Activated T-cell treated with anti-CD3 and anti-CD28 coated beads, Interleukin-2, amount 50 U/mL, for 72 hours (primary cell): ENCODE measurements at places on chromosomes 7 and 10. TPM values are rescaled to one million over a fixed set of nuclear protein-coding genes. Genes with fewer than 3 reads are reported as not detected.

GRCh38 chr10:15253951-15254807 lies 85.7 kb upstream of the NMT2 start:
- H3K4me1 ChIP-seq, result peaks cover 24% of the 10 kb centered on the region
- H3K27ac ChIP-seq, result peak overlapping the region; percentile 87
- DNase-seq, result no peak
- H3K27me3 ChIP-seq, result no peaks in the 10 kb centered on the region

DNA sequence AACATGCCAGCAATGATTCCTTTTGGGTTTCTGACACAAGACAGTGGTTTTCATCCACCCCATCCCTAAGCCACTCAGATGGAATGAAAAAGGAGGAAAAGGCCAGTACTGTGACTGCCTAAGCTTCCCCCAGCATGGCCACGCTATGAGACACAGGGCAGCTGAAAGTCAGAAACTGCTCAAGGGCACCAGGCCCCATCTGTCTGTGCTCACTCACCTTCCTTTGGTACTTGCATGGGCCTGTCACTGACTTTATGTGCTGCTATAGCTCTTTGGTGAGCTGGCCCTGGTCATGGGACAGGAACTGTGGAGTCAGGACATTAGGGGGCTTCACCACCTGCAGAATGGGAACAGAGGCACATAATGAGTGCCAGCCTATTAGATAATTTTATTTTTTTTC lies 21.2 kb upstream of the ACSM6 start:
- no peak overlapping the region for H3K4me3 ChIP-seq
- no peak for DNase-seq
- H3K27ac ChIP-seq, result no peak overlapping the region

- H3K4me1 ChIP-seq, result peaks cover 15% of the 10 kb centered on the region
- peak overlapping the region; percentile 76 for H3K4me3 ChIP-seq
- peak; percentile 19 for DNase-seq
- no peak overlapping the region for H3K27ac ChIP-seq
These were observed 13.4 kb downstream of the SLC29A4 start for GRCh38 chr7:5296015-5296610.

DNA sequence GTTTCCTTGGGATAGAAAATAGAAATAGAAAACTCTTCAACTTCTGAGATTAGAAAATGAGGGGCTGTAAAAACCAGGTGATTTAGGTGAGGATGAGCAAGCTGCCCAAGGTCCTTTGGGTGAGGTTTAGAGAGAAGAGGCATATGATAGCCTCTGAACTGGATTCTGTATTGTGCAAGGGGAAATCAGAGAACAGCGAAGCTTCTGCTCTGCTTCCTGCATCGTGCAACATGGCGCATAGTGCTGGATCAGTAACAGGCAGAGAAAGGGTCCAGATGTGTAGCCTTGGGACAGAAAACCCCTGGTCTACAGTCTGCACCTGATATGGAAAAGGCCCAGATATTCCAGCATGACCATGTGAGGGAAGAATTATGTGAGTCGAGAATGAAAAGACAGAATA lies 121.7 kb downstream of the MBL2 start:
- H3K27ac ChIP-seq, result no peak overlapping the region
- H3K27me3 ChIP-seq, result no peaks in the 10 kb centered on the region
- no peak overlapping the region for H3K4me3 ChIP-seq

ZPBP gene
- total RNA-seq, result not detected

DNA sequence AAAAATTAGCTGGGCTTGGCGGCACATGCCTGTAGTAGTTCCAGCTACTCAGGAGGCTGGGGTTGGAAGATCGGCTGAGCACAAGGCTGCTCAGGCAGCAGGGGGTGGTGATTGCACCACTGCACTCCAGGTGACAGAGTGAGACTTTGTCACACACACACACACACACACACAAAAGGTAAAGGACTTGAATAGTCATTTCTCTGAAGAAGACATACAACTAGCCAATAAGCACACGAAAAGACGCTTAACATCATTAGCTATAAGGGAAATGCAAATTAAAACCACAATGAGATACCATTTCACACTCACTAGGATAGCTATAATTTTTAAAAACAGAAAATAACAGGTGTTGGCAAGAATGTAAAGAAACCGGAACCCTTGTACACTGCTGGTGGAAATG lies 48.6 kb downstream of the HIP1 start:
- no peak for DNase-seq
- H3K27me3 ChIP-seq, result peaks cover 10% of the 10 kb centered on the region
- H3K4me1 ChIP-seq, result no peaks in the 10 kb centered on the region
- no peak overlapping the region for H3K27ac ChIP-seq
- H3K4me3 ChIP-seq, result no peak overlapping the region
- no peaks in the 10 kb centered on the region for H3K36me3 ChIP-seq

MYOF gene
- 32.4 TPM for total RNA-seq

ABCB1 gene
- total RNA-seq, result 20.1 TPM

PALD1 gene
- total RNA-seq, result 1.1 TPM

ARMH3 gene
- total RNA-seq, result 23.1 TPM

DNA sequence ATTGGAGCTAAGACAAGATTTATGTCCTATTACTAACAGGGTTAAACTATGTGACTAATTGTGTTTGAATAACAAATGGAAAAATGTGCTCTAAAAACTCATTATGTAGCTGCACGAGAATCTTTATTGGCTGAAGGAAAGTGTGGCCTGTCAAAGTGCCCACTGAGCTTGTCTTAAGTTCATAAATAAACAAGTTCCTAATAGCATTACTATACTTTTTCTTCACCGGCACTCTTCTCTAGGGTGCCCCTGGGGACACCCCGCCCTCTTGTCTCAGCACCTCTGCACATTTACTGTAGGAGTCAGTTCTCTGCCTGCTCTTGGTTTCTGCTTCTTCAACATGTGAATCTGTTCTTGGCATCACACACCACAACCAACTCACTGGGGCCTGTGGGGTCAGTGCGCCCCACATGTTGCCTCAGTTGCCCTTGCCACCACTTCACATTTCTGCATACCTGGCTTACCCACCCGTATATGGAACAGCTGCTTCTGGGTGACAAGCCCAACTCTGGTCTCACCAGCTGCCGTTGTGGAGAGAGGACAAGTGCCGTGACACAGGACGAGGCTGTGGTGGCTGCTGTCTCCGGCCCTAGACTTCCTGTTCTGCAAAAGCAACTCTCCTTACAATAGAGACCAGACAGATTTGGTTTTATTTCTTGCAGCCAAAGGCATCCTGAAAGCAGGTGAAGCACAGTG lies 96.3 kb upstream of the DDC start:
- DNase-seq, result no peak
- no peaks in the 10 kb centered on the region for H3K36me3 ChIP-seq
- H3K27me3 ChIP-seq, result no peaks in the 10 kb centered on the region
- peak overlapping the region; percentile 62 for H3K27ac ChIP-seq
- H3K4me1 ChIP-seq, result peaks cover 52% of the 10 kb centered on the region

SERPINE1 gene
- not detected for total RNA-seq

- no peak overlapping the region for H3K27ac ChIP-seq
- no peak for DNase-seq
- H3K4me3 ChIP-seq, result no peak overlapping the region
- no peaks in the 10 kb centered on the region for H3K4me1 ChIP-seq
- no peaks in the 10 kb centered on the region for H3K36me3 ChIP-seq
- H3K27me3 ChIP-seq, result no peaks in the 10 kb centered on the region
These were observed 218.1 kb upstream of the FOXP2 start for GRCh38 chr7:114196517-114196916.
